ENCODE measurements at places on chromosomes 1 and 21.

GRCh38 chr1:88979749-88980116, 12.7 kb downstream of the KYAT3 start:
- no peak for DNase-seq

DNA sequence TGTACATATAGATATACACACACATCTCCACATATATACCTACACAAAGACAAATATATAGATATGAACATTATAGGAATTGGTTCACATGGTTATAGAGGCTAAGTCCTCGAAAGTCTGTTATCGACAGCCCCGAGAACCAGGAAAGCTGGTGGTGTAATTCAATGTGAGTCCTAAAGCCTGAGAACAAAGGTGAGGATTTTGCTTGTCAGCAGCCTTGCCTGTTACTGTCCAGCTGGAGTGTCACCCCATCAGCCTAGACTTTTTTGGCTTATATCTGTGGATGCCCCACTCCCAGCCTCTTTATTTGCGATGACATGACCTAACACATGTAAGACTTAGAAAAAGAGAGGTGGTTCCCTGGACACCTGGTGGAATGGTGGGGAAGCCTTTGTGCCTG, 97.0 kb downstream of the GIPC2 start:
- DNase-seq: no peak

- DNase-seq: no peak
These were observed 25.7 kb downstream of the KCNK1 start for GRCh38 chr1:233639611-233640010.

- no peak for DNase-seq
These were observed 27.9 kb downstream of the HIVEP3 start for GRCh38 chr1:41890825-41891198.

- no peak for DNase-seq
These were observed 27.8 kb downstream of the UCK2 start for GRCh38 chr1:165855010-165855838.

DNA sequence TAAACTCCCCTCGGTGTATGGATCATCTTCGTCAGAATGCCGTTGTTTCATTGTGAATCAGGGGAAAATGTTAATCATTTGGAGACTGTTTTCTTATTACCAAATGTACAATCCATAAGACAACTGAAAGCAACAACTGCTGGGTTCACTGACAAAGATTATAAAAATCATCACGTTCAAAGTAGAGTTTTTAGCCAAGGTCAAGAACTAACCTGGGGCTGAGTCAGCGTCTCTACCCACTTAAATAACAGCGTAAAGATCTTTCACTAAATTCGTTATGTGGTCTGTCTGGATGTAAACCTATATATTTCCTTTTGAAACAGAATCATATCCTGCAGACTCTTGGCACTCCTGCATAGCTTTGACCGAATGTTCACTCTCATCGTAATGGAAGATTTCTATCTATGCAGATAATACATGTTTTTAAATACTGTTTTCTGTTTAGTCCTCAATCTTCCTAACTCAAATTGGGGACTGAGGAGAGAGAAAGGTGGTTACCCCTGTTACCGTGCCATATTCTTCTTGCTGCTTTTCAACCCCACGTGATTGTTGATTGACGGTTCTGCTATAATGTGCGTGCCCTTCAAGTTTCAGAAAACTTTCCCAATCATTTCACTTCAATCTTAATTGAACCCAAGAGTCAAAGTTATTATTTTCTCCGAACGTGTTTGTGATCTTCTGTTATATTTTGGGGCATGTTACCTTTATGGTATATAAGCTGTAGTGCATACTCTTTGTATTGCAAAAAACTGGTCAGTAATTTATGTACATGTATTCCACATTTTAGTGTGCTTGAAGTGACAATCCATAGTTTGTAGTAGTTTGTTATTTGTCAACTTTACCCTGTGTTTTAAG, 15.6 kb upstream of the NCMAP start:
- no peak for DNase-seq

GRCh38 chr1:44630116-44630515, 44.2 kb downstream of the TMEM53 start:
- DNase-seq: no peak

DNA sequence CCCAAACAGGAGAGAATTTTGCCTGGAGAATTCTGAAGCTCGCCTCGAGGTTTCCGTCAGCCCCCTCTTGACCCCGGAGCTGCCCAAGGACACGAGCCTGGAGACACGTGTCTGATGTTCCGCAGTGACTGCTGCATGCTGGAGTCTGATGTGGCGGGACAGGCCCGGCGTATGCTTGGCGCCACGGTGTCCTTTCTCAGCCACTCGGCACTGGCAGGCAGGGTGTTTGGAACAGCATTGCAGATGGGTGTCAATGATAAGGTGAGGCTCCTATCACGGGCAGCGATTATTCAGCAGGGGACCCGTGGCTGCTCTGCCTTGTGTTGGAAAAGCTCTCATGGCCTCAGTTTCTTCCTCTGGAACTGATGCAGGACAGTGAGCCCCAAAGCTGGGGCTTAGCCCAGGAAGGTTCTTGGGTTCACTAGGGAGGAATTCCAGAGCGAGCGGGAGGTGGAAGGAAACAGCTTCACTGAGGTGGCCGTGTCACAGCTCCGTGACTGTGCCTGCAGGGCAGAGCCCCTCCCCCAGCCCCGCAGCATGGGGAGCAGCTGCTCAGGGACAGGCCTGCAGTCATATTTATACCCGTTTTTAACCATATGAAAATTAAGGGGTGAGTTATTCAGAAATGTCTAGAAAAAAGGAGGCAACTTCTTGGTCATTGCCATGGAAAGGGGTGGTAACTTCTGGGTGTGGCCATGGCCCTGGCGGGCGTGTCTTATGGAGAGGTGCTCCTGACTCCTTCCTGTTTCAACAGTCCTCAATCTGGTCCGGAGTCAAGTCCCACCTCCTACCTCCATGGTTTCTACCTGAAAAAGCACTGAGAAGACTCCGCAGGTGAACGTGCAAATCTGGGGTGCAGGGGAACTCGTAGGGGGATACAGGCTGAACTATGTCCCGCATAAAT, 123.4 kb downstream of the SIK1 start:
- no peak for DNase-seq

DNA sequence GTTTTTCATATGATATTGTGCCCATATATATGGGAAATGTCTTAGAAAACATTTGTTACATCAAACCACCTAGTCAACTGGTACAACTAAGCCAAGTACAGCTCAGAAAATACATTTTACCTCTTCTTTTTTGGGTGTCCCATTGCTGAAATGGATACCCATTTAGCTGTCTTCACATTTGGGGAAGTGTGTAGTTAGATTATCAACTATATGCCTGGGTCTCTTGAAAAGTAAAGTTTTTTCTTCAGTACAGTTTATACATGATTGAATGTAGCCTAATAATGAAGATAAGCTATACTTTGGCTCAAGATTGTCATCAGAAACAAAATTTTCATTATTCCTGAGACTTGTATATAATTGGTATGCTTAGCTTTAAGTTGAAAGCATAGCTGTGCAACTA, 2.0 kb downstream of the AGO3 start:
- DNase-seq: no peak

GRCh38 chr1:94524531-94524930, 17.0 kb downstream of the F3 start:
- no peak for DNase-seq
